ENCODE measurements at places on chromosomes 4 and X.

DNA sequence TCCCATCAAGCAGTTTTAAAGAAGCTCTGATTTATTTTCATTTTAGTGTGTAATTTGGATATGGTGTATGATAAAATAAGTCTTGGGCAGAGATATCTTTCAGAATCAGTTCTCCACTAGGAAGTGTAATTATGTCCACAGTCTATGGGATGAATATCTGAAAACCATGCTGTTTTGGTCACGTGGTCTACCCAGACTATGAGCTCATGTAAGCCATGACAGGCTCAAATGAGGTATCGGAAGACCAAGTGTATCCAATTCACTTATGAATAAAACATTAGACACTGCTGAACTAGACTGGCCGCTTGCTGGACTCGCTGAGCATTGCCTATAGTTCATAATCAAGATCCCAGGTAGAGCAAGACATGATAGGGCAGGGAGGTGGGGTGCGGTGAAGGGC, 50.5 kb downstream of the SOD3 start:
- DNase-seq = no peak

DNA sequence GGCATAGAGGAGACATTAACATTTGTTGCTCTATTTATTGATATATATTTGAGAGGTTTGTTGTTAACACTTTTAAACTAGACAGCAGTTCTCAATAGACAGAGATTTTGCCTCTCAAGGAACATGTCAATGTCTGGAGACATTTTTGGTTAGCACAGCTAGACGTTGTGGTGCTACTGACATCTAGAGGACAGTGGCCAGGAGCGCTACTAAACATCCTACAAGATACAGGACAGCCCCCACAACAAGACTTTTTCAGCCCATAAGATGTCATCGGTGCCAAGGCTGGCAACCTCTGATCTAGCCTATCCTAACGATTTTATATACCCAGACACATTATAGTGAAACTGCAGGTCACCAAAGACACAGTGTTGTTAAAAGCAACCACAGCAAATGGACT, 18.4 kb upstream of the CTSO start:
- no peak for DNase-seq

GRCh38 chr4:25367004-25367621, 9.9 kb upstream of the ANAPC4 start:
- DNase-seq = no peak

DNA sequence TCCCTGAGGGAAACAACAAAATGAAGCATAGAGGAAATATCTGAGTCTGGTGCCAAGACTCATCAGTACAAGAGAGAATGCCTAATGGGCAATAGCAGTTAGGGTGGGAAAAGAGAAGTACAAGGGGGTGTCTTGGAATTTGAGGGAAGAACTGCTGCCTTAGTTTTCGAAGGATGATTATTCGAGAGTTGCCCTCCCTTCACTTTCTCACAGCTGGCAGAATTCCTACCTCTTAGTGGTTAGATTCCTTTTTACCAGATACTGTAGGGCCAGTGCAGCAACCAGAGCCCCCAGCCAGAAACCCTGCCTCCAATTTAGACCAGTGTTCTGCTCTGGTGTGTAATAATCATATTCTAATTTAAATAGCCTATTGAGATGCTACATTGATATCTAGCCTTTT, 56.5 kb downstream of the NFKB1 start:
- no peak for DNase-seq
